ENCODE measurements at places on chromosomes 2 and 18.

- no peak for DNase-seq
Measured at GRCh38 chr2:163191372-163191771, 352.8 kb upstream of the KCNH7 start.

DNA sequence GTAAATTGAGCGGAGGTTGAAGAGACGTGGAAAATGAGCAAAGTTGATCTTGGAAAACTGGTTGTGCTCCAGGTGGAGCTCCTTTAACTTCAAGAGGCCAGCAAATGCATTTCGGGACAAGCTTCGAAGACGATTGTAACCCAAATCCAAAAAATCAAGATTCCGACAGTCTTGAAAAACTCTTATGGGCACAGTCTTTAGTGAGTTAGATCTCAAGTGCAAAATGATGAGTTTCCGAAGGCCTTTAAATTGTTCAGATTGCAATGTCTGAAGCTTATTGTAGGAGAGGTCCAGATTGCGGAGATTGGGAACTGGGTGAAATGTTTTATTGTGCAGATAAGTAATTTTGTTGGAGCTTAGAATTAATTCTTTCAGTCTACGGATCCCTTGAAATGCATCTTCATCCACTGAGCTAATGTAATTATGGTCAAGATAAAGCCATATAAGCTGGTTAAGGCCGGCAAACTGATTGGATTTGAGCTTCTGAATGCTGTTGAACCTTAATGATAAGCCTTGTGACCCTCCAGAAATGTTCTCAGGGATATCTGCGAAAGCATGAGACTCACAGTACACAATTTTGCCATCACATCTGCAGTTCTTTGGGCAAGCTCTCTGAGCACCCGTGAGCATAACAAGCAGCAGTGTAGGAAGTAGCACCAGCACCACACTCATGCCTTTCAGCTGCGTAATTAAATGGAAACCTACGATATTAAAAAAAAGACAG, 2.9 kb downstream of the LRRTM4 start:
- no peak for DNase-seq

GRCh38 chr2:104685591-104685990, 168.3 kb upstream of the POU3F3 start:
- no peak for DNase-seq

- no peak for DNase-seq
Measured at GRCh38 chr2:134707330-134707676, 11.5 kb downstream of the TMEM163 start.

- DNase-seq, result no peak
Measured at GRCh38 chr18:33466822-33467221, 26.3 kb upstream of the CCDC178 start.

Measured in NCI-H510A treated with DMSO at 0.1 percent for 48 hours (cell line).